ENCODE measurements at places on chromosomes 1 and 21.

DNA sequence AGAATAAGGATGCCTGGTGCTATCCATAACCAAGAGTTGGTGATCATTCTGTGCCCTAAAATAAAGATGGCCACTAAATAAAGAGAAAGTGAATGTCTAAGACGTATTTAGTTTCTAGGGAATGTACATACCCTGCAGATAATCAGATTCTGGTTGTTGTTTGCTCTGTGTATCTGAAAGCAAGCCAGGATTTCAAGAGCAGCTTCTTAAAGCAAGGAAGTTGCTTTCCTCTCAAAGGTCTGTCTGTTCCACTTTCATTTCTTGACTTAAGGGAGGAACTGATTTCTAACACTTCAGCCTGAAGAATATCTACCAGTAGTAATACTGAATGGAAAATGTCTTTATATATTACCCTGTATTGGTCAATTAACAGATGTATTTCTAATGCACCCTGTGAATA lies 88.8 kb downstream of the KIF1B start:
- DNase-seq, result no peak

GRCh38 chr1:214638997-214639396 lies 36.0 kb downstream of the CENPF start:
- no peak for DNase-seq

DNA sequence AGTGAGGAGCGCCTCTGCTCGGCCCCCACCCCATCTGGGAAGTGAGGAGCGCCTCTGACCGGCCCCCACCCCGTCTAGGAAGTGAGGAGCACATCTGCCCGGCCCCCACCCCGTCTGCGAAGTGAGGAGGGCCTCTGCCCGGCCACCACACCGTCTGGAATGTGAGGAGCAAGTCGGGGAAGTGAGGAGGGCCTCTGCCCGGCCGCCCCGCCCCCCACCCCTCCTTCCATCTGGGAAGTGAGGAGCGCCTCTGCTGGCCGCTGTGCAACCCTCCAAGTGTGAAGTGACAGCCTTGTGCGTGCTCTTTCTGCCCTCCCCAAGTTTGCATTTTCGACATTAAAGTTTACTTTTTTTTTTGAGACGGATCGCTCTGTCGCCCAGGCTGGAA lies 5.1 kb upstream of the ZZZ3 start:
- no peak for DNase-seq

- DNase-seq, result no peak
Observed at GRCh38 chr1:234538930-234539649, 60.1 kb upstream of the TARBP1 start.

DNA sequence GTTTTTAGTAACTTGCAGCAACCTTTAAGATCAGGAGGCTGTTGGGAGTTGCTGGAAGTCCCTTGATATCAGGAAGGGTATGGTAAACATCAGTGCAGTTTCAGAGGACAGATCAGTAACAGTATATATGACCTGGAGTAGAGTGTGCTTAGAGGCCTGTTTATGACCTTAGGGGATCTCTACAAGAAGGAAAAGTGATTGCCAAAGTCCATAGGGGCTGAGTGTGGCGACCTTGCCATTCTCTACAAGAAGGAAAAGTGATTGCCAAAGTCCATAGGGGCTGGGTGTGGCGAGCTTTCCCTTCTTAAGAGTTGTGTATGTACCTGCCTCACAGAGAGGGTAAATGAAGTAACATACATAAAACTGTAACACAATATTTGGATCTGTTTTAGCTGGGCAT lies 28.5 kb upstream of the AXDND1 start:
- DNase-seq, result no peak

DNA sequence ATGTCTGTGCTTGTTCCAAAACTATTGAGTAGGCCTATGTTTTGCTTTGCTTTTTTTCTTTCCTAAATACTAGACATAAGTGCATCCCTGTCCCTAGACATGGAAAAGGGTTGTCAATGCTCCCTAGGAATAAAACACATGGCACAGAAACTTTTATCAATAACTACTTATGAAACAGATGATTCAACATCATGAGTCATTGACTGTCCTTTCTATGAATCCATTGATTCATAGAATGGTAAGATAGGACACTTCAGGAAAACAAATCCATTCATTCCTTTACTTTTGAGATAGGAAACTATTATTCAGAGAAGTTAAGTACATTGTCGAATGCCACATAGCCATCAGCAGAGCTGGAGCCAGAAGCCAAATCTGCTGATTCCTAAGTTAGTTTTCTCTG lies 147.5 kb downstream of the TSEN15 start:
- no peak for DNase-seq

All from NCI-H510A (cell line).